Frontal cortex (tissue), 4 donors: ENCODE measurements at places on chromosomes 7 and 10. TPM values are rescaled to one million over a fixed set of nuclear protein-coding genes. Genes with fewer than 3 reads are reported as not detected.

Gene UPF2
- total RNA-seq = 24.1 TPM

Gene CH25H
- 0.82 TPM for total RNA-seq

Gene SFTPA1
- total RNA-seq = not detected

Gene NUDCD3
- 110 TPM for total RNA-seq

Gene GHRHR
- total RNA-seq = not detected

Gene ARPC1B
- 15.1 TPM for total RNA-seq

Gene RNF133
- total RNA-seq = 0.41 TPM

Gene NEURL1
- 25.7 TPM for total RNA-seq

Gene GSTO2
- 2.4 TPM for total RNA-seq

Gene CPSF4
- 19.6 TPM for total RNA-seq

Gene MEST
- total RNA-seq = 65.6 TPM

Gene CTNNA3
- 2.0 TPM for total RNA-seq

Gene PCDH15
- total RNA-seq = 6.1 TPM

Gene HTR5A
- 2.9 TPM for total RNA-seq
